Stimulated activated CD8-positive, alpha-beta memory T cell treated with anti-CD3 and anti-CD28 coated beads, Interleukin-15, amount 100 ng/mL, for 48 hours (primary cell): ENCODE measurements at places on chromosomes 1 and 21.

DNA sequence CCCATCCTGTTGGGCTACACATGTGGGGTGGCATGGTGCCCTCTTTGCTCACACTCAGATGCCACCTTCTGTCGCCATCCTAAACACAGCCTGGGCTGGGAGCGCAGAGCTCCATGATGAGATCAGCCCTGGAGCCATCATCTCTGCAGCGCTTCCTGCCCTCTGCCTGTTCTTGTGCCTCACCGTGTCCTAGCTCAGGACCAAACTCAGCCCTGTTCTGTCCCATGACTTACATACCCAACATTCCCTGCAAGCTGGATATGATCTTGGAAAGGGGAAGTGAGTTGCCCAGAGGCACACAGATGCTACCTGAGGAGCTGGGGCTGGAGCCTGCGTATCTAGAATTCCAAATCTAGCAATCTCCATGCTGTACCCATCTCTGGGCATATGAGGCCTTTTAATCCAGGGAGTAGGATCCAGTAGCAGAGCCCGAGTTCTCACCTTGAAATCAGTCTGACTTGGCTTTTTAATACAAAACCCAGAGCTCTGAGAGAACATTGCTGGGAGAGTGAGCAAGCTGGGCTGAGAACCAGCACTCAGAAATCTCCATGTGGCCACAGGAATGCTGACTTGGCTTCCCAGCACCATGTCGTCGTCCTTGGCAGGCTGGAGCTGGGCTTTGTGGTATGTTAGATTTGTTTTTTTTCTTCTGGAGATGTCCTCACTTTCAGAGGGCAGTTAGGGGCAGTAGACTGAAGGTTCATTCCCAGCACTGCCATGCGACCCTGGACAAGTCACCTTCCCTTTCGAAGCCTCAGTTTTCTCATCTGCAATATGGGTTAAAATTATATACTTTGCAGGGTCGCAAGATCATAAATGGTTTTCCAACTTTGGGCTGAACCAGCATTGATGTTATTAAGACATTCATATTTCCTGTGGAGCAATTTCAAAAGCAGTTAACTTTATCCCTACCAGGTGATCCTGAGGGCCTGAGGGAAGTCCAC, 2.6 kb downstream of the ALPL start:
- no peak for DNase-seq

GRCh38 chr1:83813576-83813975, 185.4 kb downstream of the TTLL7 start:
- no peak for DNase-seq

- DNase-seq = no peak
These were observed 779 bp downstream of the LRRC40 start for GRCh38 chr1:70204600-70204999.

DNA sequence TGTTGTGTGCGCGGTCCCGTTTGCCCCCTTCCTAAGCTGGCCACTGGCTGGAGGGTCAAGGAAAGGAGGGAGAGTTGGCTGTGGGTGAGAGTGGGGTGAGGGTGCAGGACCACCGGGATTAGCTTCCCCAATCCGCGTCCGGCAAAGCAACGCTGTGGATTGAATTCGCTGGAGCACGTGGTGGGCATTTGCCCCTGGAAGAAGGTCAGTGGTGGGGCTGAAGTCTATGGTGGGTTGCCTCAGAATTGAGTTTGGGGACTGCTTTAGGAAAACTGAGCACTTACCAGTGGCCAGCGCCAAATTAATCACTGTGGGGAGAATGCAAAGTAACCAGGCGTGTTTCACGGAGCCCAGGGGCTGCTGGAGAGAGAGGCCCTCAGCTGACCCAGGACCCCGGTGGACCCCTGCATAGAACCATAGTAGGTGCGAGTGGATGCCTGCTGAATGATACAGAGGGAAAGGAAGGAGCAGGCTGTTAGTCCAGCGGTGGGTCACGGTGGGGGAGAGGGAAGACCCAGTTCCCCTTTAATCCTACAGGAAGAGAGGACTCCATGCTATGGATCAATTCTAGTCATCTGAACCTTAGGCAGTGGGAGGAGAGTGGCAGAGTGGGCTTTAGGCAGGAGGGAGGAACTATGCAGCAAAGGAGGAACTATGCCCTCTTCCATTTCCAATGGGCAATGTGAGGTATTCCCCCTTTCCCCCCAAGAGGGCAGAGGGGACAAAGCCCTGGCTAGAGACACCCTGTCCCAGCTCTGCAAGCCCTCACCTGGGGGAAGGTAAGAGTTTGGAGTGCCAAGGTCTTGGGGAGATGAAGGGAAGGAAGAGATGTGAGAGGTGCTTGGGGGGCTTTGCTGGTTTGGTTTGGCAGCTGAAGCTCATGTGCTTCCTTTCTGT, 1.2 kb downstream of the TNFRSF8 start:
- no peak for DNase-seq

GRCh38 chr1:179318491-179318890, 24.9 kb downstream of the SOAT1 start:
- DNase-seq = no peak

DNA sequence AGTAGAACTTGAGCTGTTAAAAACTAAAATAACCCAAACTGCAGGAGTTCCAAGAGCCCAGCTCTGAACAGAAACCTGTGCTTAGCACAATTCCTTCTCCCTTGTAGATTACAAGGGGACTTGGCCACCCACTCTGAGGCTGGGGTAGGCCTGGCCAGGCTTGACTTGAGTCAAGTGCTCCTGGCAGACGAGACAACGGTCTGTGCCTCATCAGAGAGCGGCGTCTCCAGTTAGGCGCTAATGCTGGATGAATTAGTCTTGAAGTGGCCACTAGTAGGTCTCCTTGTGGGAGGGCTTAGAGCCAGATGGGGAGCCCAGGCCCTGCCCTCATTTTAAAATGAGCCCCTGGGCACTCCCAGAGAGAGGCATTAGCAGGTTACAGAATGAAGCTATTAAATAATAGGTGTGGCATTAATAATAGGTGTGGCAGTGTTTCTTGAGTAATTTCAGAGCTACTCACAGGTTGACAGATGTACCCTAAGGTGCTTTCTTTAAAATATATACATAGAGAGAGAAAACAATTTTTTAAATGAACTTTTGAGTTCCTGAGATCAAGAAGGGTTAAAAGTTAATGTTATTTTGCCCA, 1.1 kb downstream of the EEIG2 start:
- DNase-seq = no peak

DNA sequence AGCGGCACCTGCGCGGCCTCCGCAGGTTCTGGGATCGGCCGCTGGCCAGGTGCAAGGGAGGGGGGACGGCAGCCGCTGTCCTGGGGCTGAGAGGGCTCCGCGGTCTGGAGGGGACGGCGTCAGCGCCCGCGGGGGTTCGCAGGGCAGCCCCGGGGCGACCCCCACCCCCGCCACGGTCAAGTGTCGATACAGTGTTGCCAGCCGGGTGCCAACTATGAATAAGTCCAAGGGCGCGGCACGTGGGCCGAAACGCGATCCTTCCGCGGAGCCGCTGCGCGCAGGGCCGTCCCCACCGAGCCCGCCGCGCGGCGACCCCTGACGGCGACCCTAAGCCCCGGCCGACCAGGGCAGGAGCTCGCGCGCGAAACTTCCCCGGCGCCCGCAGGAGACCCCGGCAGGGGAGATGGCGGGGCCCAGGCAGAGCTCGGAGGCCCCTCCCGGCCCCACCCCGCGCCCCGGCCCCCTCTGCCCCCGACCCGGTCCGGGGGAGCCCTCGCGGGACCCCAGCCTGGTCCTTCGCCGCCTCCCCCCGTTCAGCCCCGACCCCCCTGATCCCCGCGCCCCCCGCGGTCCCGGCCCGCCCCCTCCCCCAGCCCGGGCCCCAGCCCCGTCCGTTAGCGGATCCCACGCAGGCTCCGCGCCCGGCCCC, 586 bp upstream of the AGPAT3 start:
- no peak for DNase-seq

DNA sequence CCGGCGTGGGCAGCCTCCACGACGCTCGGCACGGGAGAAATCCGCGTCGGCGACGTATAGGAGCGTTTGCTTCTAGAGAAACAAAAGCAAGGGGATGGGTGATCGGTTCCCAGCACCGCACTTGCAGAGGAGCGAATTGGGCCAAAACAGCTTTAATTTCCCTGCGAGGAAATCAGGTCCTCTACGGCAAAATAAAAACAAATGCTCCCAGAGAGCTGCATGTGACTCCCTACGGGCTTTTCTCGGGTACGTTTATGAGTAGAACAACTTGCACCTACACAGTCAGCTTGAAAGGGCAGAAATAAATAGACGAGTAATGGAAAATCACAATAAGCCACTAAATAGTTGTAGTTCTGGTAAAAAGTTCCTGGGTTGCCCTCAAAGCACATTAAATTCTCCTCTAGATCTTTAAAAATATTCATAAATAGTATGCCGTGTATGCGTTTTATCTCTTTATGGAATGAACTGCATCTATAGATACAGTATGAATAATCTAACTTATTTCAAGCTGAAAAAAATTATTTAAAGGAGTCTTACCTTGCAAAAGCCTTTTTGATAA, 1.2 kb downstream of the NHLH2 start:
- DNase-seq = no peak

- DNase-seq = peak; percentile 11
These were observed 238.0 kb upstream of the TMEM51 start for GRCh38 chr1:14915356-14916054.

GRCh38 chr1:165536016-165536415, 7.8 kb upstream of the LRRC52 start:
- DNase-seq = no peak

DNA sequence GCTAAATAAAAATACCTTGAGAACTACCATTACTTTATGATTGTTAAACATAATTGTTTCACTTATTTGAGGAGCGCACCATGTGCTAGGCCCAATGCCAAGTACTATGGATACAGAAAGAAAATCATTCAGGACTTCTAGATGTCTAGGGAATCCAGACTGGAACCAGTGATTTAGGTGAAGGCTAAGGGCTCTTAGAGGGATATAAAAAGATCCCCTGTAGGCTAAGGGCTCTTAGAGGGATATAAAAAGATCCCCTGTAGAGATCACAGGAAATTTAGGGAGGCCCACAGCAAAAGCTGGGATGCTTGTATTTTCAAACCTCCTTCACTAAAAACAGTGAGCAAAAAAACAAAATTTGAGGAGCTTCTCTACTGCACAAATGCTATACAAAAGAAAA, 6.7 kb downstream of the TOR1AIP2 start:
- DNase-seq = no peak

- DNase-seq = no peak
These were observed 1260.8 kb downstream of the BRINP3 start for GRCh38 chr1:189216886-189217285.
